Activated T-cell treated with anti-CD3 and anti-CD28 coated beads for 4 hours (primary cell): ENCODE measurements at places on chromosomes 2 and 18.

- DNase-seq, result no peak
Observed at GRCh38 chr18:77470569-77471413, 221.1 kb downstream of the GALR1 start.

- DNase-seq, result no peak
Observed at GRCh38 chr18:22705328-22705727, 227.8 kb upstream of the RBBP8 start.

GRCh38 chr2:37809931-37810570 is 115.0 kb upstream of the RMDN2 start:
- no peak for DNase-seq

DNA sequence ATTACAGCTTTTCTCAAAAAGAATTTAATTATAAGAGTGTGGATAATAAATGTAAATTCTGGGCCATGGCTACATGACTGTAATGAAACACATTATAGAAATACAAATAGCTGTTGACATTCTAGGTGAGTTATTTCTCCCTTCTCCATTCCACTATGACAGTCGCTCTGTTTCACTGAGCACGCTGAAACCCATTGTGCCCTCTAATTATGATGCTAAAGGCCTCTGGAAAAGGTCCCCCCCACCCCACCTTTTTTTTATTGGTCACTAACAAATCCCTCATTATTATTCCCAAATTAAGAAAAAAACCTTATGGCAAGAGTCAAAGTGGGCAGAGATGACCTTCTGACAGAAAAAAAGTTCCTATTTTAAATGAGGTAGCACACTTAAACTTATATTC is 285.0 kb upstream of the SIX3 start:
- no peak for DNase-seq

DNA sequence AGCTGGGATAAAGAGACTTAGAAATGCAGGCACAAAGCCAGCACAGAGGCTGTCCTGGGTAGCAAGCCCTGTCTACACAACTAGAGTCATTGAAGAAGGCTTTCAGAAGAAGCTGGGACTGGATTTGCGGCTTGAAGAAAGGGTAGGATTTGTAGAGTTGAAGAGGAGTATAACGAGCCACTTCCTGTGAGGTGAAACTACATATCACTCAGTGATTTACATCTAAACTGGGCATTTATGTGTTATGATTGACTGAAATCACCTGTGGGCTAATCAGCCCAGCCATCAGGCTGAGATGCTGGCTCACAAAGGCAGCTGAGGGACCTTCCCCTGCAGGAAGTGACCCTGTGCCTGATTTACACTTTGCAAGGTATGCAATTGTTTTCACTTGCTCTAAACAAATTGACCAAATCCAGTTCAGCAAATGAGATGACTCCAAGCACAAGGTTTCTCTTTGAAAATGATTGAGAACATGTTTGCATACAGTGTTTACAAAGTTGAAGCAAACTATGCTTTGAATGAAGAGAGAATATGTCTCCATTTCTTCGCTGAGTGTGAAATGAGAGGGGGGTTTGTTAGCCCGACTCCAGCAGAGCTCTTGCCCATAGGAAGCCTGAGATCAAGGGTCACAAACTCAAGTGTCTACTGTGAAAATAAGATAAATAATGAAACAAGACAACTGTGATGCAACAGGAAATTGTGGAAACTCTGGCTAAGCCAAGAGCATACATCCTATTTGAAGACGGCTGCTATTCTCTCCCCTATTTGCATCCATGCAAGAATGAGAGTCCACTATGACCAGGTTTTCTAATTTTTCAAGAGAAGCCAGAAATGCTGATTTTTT is 69.3 kb upstream of the HK2 start:
- DNase-seq, result no peak
